Endodermal cell (in vitro differentiated cells): ENCODE measurements at places on chromosomes 3 and 15. TPM values are rescaled to one million over a fixed set of nuclear protein-coding genes. Genes with fewer than 3 reads are reported as not detected.

DNA sequence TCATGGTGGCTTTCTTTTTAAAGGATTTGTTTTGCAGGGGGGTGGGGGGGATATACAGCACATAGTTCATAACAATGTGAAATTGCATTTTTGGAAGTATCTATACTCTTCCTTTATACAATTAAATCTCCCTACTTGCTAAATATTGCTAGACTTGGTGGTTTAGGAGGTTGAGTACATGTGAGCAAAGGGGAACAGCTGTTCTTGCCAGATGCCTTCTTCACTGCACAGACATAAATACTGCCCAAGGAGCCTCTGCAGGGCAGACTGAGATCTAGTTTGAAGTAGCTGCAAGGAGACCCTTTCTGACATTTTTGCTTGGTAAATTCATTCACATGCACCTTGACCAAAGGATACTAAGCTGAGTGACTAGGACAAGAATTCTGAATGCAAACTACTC lies 228.6 kb upstream of the IL12A start:
- no peaks in the 10 kb centered on the region for H3K27me3 ChIP-seq
- H3K36me3 ChIP-seq = no peaks in the 10 kb centered on the region
- no peak for DNase-seq
- no peak overlapping the region for H3K4me3 ChIP-seq

- DNase-seq = peak; percentile 41
- peaks cover 91% of the 10 kb centered on the region for H3K36me3 ChIP-seq
- no peaks in the 10 kb centered on the region for H3K27me3 ChIP-seq
- no peak overlapping the region for H3K4me3 ChIP-seq
- H3K4me1 ChIP-seq = no peaks in the 10 kb centered on the region
- H3K27ac ChIP-seq = peak overlapping the region; percentile 73
Measured at GRCh38 chr3:66402596-66403290, 98.1 kb downstream of the LRIG1 start.

DNA sequence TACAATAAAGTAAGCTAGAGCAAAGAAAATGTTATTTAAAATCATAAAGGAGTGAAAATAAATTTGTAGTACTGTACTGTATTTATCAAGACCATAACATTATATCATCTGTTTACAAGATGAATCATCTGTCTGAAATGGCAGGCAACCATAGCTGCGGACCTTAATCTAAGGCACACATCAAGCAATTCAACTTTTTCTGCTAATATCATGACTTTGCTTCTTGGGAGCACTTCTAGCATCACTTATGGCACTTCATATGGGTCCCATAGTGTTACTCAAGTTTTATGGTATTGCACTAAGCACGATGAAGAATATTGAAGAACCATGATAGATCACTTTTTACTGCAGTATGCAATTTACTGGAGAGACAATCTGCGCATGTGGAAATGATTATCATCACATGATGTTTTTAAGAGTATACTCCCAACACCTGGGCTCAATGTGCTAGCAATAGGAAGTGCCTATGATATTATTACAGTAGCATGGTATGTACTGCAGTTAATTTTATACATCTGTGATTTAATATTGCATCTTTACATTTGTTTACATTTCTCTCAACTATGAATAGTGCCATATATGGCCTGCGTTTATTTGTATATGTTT lies 137.7 kb upstream of the NECTIN3 start:
- no peak overlapping the region for H3K27ac ChIP-seq
- H3K4me3 ChIP-seq = no peak overlapping the region
- H3K36me3 ChIP-seq = no peaks in the 10 kb centered on the region
- H3K27me3 ChIP-seq = no peaks in the 10 kb centered on the region

DNA sequence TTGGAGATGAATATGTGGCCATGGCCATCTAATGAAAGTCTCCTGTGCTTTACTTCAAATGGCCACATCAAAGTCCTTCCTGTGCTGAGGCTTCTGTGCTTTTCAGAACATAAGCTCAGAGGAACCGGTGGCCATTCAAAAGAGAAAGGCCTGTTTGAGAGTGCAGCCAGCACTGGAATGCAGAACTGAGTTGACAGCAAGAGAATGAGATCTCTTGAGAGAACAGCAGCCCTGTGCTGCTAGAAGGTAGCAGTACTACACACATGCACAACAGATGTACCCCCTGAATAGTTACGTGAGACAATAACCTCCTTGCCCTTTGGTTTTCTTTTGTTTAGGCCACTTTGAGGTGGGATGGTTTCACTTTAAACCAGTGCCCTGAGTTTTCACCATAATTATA lies 292.5 kb downstream of the PTPRG start:
- no peak overlapping the region for H3K4me3 ChIP-seq
- peak; percentile 42 for DNase-seq
- no peaks in the 10 kb centered on the region for H3K36me3 ChIP-seq
- H3K27me3 ChIP-seq = no peaks in the 10 kb centered on the region

GRCh38 chr3:33115024-33115768 lies 1.4 kb downstream of the CRTAP start:
- peaks cover 5% of the 10 kb centered on the region for H3K36me3 ChIP-seq
- H3K27me3 ChIP-seq = no peaks in the 10 kb centered on the region
- peak overlapping the region; percentile 79 for H3K4me3 ChIP-seq
- DNase-seq = peak; percentile 58

DNA sequence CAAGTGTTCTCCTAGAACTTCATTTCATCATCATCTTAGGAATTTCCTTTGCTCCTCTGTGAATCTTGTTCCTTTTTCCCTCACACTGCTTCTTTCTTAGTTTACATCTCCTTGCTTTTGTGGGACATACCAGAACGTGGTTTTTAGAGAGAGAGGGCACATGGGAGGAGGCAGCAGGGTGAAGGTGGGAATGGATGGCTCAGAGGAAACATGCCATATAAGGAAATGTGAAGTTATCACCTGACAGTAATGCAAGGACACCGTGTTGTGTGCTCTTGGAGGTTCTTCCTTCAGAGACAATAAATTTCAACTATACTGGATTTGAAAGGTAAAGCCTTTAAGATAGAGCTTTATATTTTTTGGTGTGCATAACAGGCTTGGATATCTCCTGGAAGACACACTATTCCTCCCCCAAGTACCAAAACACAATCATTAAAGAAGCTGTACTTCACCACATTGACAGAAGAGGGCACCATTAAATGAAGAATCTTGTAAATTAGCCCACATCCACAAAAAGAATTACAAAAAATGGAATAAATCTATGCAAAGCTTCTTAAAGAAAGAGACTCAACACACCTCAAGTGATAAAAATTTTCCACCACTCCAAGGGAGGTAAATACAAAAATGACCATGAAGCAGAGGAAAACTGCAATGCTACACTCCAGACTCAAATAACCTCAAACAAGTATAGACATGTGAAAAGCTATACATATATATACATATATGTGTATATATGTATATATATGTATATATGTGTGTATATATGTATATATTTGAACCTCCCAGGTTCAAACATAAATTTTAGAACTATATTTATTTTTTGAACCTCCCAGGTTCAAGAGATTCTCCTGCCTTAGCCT lies 26.1 kb downstream of the RPL39L start:
- DNase-seq = no peak
- H3K27ac ChIP-seq = no peak overlapping the region

DNA sequence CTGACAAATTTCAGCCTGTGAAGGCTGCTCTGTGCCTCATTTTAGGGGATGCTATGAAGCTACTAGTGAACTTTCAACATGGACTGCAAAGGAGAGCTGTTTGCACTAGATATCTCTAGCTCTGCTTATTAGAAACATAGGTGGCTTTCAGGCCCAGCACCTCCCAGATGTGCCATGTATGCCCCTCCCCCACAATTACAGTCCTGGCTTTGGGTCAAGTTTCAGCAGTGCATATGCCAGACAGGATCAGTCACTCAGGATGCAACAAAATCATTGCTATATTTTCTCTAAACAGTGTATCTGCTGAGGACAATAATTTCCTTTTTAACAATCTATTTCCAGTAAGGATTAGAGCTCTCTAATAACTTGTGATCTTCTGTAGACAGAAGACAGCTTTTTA lies 178.8 kb upstream of the STAC start:
- no peak overlapping the region for H3K4me3 ChIP-seq
- no peak for DNase-seq
- no peak overlapping the region for H3K27ac ChIP-seq
- no peaks in the 10 kb centered on the region for H3K4me1 ChIP-seq
- no peaks in the 10 kb centered on the region for H3K36me3 ChIP-seq

- no peaks in the 10 kb centered on the region for H3K4me1 ChIP-seq
- H3K27me3 ChIP-seq = no peaks in the 10 kb centered on the region
- no peak overlapping the region for H3K4me3 ChIP-seq
- no peak for DNase-seq
- no peak overlapping the region for H3K27ac ChIP-seq
Measured at GRCh38 chr3:107690522-107691138, 167.9 kb downstream of the BBX start.

GRCh38 chr15:32953533-32953910 lies 235.7 kb downstream of the GREM1 start:
- H3K4me3 ChIP-seq = no peak overlapping the region
- H3K27ac ChIP-seq = peak overlapping the region; percentile 55
- no peaks in the 10 kb centered on the region for H3K4me1 ChIP-seq
- peak; percentile 49 for DNase-seq

DNA sequence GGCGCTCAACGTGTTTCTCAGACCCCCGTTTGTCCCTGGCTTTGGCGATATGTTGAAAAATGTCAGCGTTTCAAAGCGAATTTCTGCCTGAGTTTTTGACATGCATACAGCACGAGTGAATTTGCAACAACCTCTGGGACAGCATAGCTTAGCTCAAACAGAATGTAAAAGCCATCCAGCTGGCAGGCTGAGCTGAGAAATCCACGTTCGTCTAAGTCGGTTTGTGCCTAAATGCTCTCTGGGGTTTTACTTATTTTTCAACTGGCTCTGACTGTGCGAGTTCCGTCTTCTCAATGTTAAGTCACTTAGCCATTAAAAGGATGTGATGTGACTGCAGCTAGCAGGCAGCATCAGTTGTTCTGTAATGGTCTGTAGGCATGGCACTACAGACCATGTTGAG lies 243.5 kb upstream of the SLCO3A1 start:
- H3K4me1 ChIP-seq = peaks cover 8% of the 10 kb centered on the region
- no peaks in the 10 kb centered on the region for H3K27me3 ChIP-seq
- no peak overlapping the region for H3K27ac ChIP-seq
- DNase-seq = no peak
- H3K4me3 ChIP-seq = no peak overlapping the region

DNA sequence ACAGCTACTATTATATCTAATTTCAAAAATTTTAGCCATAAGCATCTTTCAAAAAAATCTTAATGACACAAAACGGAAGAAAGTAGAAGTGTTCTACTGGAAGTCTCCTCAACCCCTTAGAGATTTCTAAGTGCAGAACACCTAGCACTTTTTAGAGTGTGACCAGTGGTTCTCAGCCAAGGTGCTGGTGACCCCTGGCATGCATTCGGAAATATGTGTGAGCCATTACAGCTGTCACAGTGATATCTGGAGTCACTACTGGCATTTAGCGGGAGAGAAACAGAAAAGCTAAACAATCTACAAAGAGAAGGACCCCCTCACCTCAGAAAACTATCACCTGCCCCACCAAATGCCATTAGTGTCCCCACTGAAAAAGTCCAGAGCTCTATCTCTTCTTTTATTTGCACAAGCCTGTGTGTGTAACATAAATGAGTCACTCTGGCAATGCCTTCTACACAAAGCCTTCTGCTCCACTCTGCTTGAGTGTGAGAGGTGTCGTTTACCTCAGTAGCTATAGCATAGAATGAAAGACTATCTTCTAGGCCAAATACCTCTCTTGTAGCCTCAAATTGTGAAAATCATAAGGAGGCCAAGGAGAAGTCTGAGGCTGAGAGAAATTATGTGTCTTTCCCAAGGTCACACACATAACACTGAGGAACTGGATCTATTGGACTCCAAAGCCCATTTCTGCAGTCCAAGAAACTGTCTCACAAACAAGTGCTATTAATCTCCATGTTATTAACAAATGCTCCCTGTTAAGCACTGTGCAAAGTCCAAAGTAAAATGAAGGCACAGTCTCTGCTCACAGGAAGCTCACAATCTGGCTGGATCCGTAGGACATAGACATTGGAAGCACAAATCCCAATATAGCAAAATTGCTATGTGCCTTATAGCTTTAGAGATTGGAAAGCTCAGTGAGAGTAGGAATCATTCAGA lies 28.5 kb upstream of the KCNMB2 start:
- no peak overlapping the region for H3K27ac ChIP-seq
- peak overlapping the region; percentile 64 for H3K4me3 ChIP-seq

- no peaks in the 10 kb centered on the region for H3K36me3 ChIP-seq
- H3K27me3 ChIP-seq = no peaks in the 10 kb centered on the region
- no peak overlapping the region for H3K27ac ChIP-seq
- no peaks in the 10 kb centered on the region for H3K4me1 ChIP-seq
Measured at GRCh38 chr3:158508481-158508880, 62.5 kb upstream of the MLF1 start.

- H3K4me3 ChIP-seq = no peak overlapping the region
- H3K27me3 ChIP-seq = no peaks in the 10 kb centered on the region
- no peak for DNase-seq
- H3K36me3 ChIP-seq = no peaks in the 10 kb centered on the region
- H3K27ac ChIP-seq = no peak overlapping the region
Measured at GRCh38 chr15:28892789-28893610, 7.2 kb downstream of the APBA2 start.

- no peak overlapping the region for H3K4me3 ChIP-seq
- H3K36me3 ChIP-seq = no peaks in the 10 kb centered on the region
- peak; percentile 80 for DNase-seq
- no peaks in the 10 kb centered on the region for H3K4me1 ChIP-seq
- no peak overlapping the region for H3K27ac ChIP-seq
Measured at GRCh38 chr15:71784719-71785118, 25.6 kb upstream of the NR2E3 start.

DNA sequence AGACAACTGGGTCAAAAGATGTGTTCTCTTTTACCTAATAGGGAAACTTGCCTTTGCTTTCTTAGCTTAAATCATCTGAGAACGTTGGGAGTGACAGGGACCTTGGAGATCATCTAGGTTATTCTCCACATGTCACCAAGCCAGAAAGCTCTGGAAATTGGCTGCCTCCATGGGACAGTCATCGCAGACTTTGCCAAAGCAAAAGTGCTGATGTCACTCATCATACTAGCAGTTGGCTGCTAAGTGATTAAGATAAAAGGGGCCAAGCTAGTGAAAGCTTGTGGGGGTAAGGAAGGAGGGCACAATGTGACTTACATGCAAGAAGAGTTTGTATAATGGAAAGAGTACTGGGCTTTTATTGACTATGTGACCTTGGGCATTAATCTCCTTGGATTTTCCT lies 198.0 kb upstream of the PFN2 start:
- no peaks in the 10 kb centered on the region for H3K27me3 ChIP-seq
- no peak overlapping the region for H3K27ac ChIP-seq
- no peak for DNase-seq
- H3K4me3 ChIP-seq = no peak overlapping the region
- peaks cover 8% of the 10 kb centered on the region for H3K4me1 ChIP-seq
- no peaks in the 10 kb centered on the region for H3K36me3 ChIP-seq

- H3K4me3 ChIP-seq = no peak overlapping the region
- peaks cover under 1% of the 10 kb centered on the region for H3K4me1 ChIP-seq
- no peaks in the 10 kb centered on the region for H3K36me3 ChIP-seq
- no peak for DNase-seq
- peak overlapping the region; percentile 38 for H3K27ac ChIP-seq
Measured at GRCh38 chr3:39183211-39184080, 8.9 kb downstream of the XIRP1 start.

- H3K4me3 ChIP-seq = no peak overlapping the region
- no peak overlapping the region for H3K27ac ChIP-seq
- H3K27me3 ChIP-seq = no peaks in the 10 kb centered on the region
- H3K36me3 ChIP-seq = no peaks in the 10 kb centered on the region
- no peaks in the 10 kb centered on the region for H3K4me1 ChIP-seq
- DNase-seq = no peak
Measured at GRCh38 chr3:18729671-18730070, 304.5 kb upstream of the SATB1 start.

CCR1 gene
- total RNA-seq = 0.11 TPM in 1 of 3 replicates, not detected in the others

SNTN gene
- total RNA-seq = 0.40 TPM in 1 of 2 replicates, not detected in the other

TEX264 gene
- total RNA-seq = 21.0 to 27.0 TPM (median 21.1 TPM) in 3 replicates

RAP2B gene
- total RNA-seq = 27.3 and 30.1 TPM in 2 replicates

PAQR9 gene
- total RNA-seq = 4.2 and 5.6 TPM in 2 replicates

HGD gene
- total RNA-seq = not detected in 3 replicates

IQCH gene
- total RNA-seq = 7.5 to 12.8 TPM (median 11.3 TPM) in 3 replicates

CPEB1 gene
- total RNA-seq = 0.36 to 1.5 TPM (median 1.0 TPM) in 3 replicates

CD86 gene
- not detected in 3 replicates for total RNA-seq
